ENCODE measurements at places on chromosomes 13 and 19.

- no peak for DNase-seq
These were observed 85.7 kb downstream of the CYSLTR2 start for GRCh38 chr13:48739386-48739964.

GRCh38 chr19:41428481-41428859 lies 1.3 kb upstream of the B3GNT8 start:
- no peak for DNase-seq

- no peak for DNase-seq
These were observed 473 bp upstream of the SCN1B start for GRCh38 chr19:35029737-35030256.

- no peak for DNase-seq
These were observed 442 bp upstream of the RFC3 start for GRCh38 chr13:33817513-33817900.

- no peak for DNase-seq
These were observed 33.2 kb downstream of the KCTD12 start for GRCh38 chr13:76852986-76853385.

- DNase-seq = no peak
These were observed 11.4 kb upstream of the CPAMD8 start for GRCh38 chr19:17037966-17038500.

DNA sequence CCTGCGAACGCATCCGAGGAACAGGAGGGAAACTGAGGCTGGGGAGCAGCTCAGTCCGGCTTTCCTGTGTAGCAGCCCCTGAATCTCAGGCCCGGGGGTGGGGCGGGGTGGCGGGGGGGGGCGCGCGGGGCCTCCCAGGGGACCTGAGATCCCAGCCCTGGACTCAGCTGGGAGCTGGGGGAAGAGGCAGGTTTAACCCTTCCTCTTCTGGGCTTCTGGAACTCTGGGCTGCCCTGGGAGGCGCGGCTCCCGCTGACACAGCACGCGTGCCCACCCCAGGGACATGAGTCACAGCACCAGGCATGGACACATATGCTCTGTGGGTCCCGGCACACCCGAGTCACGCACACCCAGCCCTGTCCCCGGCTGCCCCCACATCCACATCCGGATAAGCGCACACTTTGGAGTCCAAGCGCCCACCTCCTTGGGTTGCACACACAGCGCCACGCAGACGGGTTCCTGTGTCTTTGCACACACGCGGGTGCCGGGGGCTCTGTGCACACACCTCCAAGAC lies 3.5 kb upstream of the CIRBP start:
- no peak for DNase-seq

DNA sequence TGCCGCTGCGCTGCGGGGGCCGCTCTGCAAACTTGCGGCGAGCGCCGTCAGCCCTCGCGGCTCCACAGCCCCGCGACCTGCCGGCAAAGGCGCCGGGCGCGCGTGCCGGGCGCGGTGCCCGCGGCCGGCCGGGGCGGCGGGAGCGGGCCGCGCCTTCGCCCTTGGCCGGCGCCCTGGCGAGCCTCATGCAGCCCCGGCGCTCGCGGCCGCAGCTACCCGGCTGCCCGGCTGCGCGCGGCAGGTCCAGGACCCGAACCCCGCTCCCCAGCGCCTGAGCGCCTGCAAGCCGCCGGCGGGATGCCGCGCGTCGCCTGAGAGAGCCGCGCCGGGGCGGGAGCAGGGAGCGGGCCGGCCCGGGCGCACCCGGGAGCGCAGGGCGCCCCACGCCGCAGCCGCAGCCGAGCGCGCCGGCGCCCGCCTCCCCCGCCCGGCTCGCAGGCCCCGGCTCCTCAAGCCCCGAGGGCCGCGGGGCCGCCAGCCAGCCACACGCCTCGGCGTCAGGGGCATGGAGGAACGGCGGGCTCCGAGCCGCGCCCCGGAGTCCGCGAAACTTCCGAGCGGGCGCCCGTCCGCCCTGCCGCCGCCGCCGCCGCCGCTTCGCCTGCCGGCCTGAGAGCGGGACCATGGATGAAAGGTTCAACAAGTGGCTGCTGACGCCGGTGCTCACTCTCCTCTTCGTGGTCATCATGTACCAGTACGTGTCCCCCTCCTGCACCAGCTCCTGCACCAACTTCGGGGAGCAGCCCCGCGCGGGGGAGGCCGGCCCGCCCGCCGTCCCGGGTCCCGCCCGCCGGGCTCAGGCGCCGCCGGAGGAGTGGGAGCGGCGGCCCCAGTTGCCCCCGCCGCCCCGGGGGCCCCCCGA lies 564 bp downstream of the HS6ST3 start:
- no peak for DNase-seq

DNA sequence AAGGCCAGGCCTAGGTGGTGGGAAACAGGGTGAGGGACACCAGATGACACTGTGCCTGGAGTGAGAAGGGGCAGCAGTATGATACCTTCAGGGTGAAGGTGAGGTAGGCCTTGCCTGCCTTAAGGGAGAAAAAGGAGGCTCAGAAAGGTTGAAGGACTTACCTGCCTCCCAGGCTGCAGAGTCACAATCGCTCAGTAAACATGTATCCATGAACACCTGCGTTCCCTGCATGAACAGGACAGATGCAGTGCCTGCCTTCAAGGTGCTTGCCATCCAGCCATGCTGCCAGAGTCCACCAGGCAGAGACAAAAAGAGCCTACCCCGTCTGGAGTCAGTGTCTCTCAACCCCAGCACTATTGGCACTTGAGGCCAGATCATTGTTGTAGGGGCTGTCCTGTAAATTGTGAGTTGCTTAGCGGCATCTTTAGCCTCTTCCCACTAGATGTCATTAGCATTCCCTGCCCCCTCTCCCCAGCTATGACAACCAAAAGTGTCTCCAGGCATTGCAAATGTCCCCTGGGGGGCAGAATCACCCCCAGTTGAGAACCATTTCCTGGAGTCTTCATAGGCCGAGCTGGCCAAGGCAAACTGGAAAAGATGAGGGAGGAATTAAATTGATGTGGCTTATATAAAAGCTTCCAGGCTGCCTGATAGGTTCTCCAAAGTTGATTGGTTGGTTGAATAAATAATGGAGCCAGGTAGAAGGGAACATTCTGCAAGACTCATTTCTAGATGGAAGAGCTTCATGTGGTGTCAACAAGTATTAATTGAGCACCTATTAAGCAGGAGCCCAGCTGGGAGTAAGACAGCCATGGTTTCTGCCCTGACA lies 1.7 kb downstream of the MAP3K10 start:
- DNase-seq = no peak

- no peak for DNase-seq
These were observed 48.7 kb upstream of the GAS6 start for GRCh38 chr13:113912596-113912995.

DNA sequence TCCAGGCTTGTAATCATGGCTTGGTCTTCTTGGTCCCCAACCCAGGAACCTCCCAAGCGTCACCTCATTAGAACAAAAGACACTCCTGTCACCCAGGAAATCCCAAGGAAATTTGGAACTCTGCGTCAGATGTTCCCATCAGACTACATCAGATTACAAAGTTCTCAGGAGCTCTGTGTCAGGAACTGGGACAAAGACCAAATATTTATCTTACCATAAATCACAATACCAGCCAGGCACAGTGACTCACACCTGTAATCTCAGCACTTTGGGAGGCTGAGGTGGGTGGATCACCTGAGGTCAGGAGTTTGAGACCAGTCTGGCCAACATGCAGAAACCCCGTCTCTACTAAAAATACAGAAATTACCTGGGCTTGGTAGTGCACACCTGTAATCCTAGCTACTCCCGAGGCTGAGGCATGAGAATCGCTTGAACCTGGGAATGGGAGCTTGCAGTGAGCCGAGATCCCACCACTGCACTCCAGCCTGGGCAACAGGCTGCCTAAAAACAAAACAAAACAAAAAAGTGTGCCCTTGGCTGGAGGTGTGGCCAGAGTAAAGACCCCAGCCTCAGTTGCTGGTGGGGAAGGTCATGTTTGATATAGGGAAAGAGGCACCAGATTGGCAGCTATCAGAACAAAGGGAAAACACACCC lies 16.7 kb upstream of the CCDC124 start:
- no peak for DNase-seq

DNA sequence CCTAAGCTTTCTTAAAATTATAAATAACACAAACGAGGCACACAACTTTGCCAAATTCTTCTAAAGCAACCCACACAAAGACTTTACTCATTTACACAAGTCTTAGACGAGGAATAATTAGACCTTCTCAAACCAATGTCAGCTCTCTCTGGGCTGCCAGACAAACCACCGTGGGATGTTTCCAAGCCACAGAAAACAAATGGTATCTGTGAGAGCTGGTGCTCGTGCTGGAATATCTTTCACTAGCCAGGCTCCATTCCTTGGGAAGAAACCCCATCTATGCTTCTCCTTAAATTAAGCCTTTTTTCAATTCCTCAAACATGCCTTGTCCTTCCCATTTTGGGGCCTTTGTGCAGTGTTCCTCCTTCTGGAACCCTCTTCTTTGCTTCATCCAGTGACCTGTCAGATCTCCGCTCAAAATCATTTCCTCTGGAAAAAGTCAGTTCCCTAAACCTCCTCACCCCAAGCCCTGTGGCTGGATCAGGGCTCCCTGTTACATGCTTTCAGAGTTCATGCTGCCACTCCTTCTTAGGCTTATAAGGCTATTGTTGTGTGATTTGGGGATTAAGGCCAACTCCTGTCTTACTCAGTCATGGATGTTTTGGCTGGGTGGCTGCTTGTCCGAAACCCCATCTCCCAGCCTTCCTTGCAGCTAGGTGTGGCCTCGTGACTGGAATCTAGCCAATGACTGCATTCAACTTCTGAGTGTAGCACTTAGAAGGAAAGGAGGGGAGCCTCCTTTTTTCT lies 64.2 kb upstream of the GTF2F2 start:
- DNase-seq = no peak

DNA sequence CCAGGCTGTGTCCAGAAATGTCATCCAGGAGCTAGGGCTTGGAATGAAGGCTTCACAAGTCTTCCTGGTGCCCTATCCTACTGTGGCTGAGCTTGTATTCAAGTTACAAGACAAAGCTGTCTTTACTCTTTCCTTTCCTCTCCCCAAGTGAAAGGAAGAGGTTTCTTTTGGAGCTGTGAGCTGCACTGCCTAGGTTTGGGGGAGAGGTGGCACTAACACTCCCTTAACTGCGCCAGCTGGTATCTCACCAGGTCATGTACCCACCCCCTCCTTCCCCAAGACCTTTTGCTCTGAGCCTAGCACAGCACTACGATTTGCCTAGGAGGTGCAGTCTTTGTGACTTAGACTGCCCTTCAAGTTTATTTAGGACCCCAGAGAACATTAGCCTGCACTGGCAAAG lies 2053.6 kb upstream of the PRR20A start:
- no peak for DNase-seq

GRCh38 chr13:114285166-114285808 lies 3.9 kb downstream of the UPF3A start:
- no peak for DNase-seq

DNA sequence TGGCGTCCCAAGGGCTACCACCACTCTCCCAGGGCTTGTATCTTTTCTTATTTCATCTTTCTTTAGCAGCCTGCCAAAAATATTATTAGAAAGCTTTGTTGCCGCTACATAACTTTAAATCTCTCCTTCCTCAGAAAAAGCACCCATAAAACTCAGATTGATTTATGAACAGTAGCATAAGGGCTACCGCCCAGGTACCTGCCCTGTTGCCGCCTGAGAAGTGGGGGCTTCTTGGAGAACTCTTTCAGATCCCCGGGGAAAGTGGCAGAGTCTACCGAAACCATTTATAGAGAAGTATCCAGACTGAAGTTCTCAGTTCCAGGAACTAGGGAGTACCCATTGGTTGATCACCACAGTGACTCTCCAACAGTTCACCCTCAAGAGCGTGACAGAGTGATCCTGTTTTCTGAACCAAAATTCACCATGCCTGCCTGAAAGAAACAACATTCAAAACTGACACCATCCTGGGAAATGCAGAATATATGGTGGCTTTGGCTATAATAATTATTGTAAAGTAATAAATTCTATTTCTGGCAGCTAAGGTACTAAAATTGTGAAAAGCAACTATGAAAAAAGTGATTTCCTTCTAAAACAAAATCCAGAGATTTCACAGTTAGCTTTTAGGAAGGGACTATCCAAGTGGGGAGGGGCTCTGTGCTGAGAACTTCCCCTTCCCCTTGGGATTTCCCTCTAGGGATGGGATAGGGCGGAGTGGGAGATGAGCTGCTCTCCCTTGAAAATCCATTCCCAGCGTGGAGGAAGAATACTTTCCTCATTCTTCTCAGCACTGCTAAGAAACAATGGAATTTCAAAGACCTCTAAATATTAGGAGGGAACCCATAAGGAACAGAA lies 877 bp upstream of the N4BP2L1 start:
- DNase-seq = no peak

DNA sequence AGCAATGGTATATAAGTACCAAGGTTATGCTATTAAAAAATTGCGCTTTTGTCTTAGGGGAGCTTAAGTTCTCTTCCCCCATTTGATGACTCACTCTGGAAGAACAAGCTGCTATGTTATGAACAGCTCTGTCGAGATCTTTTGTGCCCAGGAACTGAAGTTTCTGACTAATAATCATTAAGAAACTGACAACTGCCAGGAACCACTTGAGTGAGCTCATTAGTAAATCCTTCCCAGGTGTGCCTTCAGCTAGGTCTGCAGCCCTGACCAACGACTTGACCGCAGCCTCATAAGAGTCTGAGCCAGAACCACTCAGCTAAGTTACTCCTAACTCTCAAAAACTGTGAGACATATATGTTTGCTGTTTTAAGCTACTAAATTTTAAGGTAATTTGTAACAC lies 147.8 kb downstream of the SLITRK6 start:
- DNase-seq = no peak

DNA sequence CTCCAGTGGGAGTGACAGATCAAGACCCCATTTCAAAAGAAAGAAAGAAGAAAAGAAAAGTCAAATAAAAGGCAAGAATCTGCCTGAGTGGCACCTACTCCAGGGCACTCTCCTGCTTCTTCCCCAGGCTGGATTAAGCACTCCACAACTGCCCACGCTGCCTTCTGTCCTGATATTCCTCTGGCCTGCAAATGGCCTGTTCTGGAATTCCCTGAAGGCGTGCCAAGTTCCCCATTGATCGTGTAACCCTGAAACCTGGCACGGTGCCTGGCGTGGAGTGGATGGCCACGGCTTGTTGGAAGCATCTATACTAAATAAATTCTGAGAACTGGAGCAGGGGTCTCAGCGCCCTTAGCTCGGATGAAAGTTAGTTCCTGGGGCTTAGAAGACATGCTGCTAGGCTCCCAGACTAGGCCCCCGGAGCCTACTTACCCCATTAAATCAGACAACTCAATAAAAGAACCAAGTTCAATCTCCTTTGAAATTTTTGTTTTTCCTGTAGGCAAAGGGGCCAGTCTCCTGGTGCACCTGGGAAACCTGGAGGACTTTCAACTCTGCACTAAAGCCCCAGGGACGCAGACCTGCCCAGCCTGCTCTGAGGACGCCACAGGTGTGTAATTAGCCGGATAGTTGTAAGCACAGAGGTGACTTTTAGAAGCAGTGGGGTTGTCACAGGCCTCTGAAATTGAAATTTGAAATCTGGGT lies 21.9 kb downstream of the ANKRD27 start:
- no peak for DNase-seq

DNA sequence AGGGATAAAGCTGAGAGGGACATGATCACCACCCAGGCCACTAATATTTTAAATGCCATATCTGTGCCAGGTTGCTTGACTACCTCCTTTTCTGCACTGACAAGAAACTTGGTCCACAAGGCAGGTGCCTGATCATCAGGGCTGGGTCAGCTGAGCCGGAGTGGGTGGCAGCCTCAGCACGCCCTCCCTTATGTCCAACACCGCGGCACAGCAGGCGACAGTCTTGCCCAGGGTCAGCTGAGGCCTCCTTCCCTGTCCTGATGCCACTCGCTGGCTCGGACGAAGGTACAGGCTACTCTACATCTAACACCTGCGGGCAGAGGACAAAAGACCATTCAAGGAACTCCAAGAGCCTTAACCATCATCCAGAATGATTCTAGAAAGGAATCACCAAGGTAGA lies 16.9 kb downstream of the ZC3H4 start:
- DNase-seq = no peak

GRCh38 chr19:35144600-35145436 lies 1.8 kb downstream of the FXYD7 start:
- DNase-seq = no peak
